ENCODE measurements at places on chromosomes 3 and 15.

GRCh38 chr3:88657459-88657858, 450.0 kb upstream of the EPHA3 start:
- DNase-seq: no peak

- DNase-seq: no peak
These were observed 69.7 kb downstream of the PDZRN3 start for GRCh38 chr3:73555076-73555475.

- DNase-seq: no peak
These were observed 105.0 kb downstream of the CLASP2 start for GRCh38 chr3:33613041-33613440.

GRCh38 chr3:46934072-46934471, 42.5 kb downstream of the CCDC12 start:
- no peak for DNase-seq

DNA sequence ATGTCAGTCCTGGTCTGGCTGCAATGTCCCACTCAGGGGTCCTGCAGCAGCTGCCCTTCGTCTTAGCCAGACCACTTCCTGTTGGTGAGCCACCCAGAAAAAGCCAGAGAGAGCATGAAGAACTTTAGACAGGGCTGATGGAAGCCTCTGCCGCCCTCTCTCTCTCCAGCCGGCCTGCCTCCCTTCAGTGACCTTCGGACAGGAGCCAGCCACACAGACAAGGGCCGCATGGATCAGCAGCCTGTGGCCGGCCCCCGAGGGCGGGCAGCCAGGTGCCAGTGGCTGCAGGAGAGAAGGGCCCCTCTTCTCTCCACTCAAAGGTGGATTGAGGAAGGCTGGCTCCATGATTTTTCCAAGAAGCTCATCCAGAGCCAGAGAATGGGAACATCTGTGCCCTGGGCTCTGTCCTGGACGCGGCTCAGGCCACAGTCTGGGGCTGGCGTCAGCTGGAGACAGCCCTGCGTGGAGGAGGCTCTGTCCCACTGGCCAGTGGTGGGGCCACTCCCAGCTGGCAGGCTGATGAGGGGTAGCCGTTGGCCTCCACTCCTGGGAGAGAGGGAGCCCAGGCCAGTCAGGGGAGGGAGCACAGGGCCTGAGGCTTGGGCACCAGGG, 42.9 kb downstream of the ISG20 start:
- no peak for DNase-seq

GRCh38 chr3:37030588-37030987, 37.3 kb downstream of the MLH1 start:
- DNase-seq: no peak

GRCh38 chr3:9399746-9400145, 2.3 kb downstream of the SETD5 start:
- peak; percentile 95 for DNase-seq

GRCh38 chr3:45106874-45107273, 39.3 kb downstream of the CDCP1 start:
- no peak for DNase-seq

- DNase-seq: peak; percentile 49
These were observed 47.2 kb upstream of the ZBTB38 start for GRCh38 chr3:141321109-141321497.

DNA sequence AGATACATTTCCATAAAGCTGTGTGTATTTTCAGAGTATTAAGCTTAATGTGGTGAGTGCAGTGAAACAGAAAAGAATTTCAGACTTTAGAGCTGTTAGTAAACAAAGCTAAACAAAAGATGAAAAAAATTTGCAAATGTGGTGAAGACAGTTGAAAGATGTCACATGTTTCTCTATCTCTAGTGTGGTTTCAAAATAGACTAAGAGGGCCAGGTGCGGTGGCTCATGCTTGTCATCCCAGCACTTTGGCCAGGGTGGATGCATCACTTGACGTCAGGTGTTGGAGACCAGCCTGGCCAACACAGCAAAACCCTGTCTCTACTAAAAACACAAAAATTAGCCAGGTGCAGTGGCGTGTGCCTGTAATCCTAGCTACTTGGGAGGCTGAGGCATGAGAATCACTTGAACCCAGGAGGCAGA, 466.0 kb upstream of the NR2F2 start:
- DNase-seq: no peak

DNA sequence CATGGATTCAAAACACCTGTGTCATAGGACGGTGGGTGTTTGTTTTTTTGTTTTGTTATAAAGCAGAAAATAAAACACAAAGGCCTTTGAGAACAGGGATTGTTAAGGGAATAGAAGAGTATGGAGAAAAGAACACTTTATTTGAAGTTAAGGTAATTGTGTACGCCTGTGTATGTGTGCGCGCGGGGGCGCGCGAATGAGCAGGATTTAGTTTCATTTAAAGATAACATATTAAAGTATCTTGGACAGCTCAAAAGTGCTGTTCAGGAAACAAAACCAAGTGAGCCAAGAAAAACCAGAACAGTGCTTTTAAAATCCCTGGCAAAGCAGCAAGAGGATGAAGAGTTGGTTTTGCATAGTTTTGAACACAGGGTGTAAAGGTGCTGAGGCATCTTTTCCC, 1.9 kb downstream of the CPNE4 start:
- DNase-seq: no peak

- no peak for DNase-seq
These were observed 19.2 kb upstream of the MYZAP start for GRCh38 chr15:57572468-57572867.
